Heart left ventricle (tissue), 16 donors: ENCODE measurements at places on chromosomes 3 and 15. TPM values are rescaled to one million over a fixed set of nuclear protein-coding genes. Genes with fewer than 3 reads are reported as not detected.

- H3K27ac ChIP-seq: no peak overlapping the region
- H3K27me3 ChIP-seq: no peaks in the 10 kb centered on the region
- H3K4me1 ChIP-seq: no peaks in the 10 kb centered on the region
- H3K4me3 ChIP-seq: no peak overlapping the region
- DNase-seq: no peak
- H3K36me3 ChIP-seq: no peaks in the 10 kb centered on the region
Measured at GRCh38 chr3:150059729-150060128, 89.0 kb upstream of the PFN2 start.

MASP1 gene
- 154 TPM for total RNA-seq

DNA sequence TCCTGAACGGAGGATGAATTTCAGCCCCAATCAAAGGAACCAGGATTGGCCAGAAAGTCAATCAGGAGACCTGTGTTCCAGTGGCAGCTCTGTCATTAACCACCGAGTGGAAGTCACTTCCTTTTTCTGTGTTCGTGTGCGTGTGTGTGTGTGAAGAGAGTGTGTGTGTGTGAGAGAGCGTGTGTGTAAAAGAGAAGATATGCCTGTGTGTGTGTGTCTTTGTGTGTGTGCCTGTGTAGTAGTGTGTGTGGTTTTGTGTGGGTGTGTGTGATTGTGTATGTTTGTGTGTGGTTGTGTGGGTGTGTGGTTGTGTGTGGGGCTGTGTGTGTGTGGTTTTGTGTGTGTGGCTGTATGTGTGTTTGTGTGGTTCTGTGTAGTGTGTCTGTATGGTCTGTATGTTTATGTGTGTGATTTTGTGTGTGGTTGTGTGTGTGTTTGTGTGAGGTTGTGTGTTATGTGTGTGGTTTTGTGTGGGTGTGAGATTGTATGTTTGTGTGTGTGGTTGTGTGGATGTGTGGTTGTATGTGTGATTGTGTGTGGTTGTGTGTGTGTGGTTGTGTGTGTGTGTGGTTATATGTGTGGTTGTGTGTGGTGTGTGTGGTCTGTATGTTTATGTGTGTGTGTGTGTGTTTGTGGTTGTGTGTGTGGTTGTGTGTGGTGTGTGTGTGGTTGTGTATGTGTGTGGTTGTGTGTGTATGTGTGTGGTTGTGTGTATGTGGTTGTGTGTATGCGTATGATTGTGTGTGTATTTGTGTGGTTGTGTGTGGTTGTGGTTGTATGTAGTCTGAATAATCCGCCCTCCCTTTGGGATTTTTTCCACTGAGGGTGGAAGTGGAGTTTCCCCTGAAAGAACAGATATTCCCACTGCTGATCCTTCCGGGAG, 314.4 kb downstream of the SHQ1 start:
- no peaks in the 10 kb centered on the region for H3K36me3 ChIP-seq
- H3K27ac ChIP-seq: no peak overlapping the region
- H3K27me3 ChIP-seq: no peaks in the 10 kb centered on the region
- no peak overlapping the region for H3K4me3 ChIP-seq
- no peak for DNase-seq
- no peaks in the 10 kb centered on the region for H3K4me1 ChIP-seq

DNA sequence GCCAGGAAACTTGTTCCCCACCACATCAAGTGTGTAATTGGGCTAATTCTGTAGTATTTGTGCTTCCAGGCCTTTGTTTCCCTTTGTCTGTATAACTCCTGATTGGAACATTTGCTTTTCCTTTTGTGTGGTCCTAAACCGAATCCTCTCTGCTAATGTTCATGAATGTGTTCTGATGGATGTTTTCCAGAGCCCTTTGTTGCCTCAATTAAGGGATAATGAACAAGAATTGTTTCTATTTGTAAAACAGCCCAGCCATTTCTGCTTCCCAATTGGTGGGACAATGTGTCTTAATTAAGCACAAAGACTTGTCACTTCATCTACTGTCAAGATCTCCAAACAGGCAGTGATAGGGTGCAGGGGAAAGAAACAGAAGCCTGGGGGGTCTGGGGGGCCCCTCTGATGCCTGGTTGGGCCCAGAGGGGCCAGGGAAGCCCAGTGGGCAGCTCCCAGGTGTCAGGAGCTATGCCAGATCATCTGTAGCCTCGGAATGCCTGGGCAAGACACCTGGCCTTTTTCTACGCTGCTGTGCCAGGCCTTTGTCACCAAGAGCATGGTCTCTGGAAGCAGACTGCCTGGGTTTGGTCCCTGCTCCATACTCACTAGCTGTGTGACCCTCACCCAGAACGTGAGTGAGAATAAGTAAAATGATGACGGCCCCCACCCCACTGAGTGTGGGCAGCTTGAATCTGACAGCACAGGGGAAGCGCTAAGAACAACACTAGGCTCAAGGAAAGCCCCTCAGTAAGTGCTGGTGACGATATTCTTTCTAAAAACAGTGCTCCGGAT, 116.6 kb upstream of the PRR20G start:
- H3K27me3 ChIP-seq: no peaks in the 10 kb centered on the region
- no peak overlapping the region for H3K27ac ChIP-seq
- no peak overlapping the region for H3K4me3 ChIP-seq
- DNase-seq: no peak

TRIM42 gene
- not detected for total RNA-seq

GRCh38 chr15:88498996-88499395, 31.5 kb downstream of the MRPS11 start:
- peak overlapping the region; percentile 76 for H3K27ac ChIP-seq
- H3K27me3 ChIP-seq: no peaks in the 10 kb centered on the region

DNA sequence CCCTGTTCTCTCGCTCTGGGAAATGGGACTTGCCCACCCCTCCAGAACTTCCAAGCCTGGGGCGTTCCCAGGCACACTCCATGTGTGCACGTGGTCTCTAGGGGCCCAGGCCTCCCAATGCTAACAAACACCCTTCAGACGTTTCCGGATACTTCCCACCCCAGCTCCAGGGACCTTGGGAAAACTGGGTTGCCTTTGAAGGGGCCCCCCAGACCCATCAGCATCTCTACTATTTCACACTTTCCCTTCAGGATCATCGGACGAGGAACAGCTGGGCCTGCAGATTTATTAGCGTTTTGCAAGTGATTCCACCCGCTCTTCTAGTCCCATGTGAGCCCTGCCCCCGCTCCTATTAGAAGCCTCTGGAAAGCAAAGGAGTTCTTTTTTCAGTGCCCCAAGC, 63.2 kb downstream of the MAGEF1 start:
- no peaks in the 10 kb centered on the region for H3K4me1 ChIP-seq
- no peaks in the 10 kb centered on the region for H3K36me3 ChIP-seq
- DNase-seq: no peak

- H3K36me3 ChIP-seq: peaks cover 3% of the 10 kb centered on the region
- no peak overlapping the region for H3K27ac ChIP-seq
- H3K4me1 ChIP-seq: no peaks in the 10 kb centered on the region
- no peak for DNase-seq
Measured at GRCh38 chr3:67389176-67389575, 265.2 kb downstream of the SUCLG2 start.

DNAH12 gene
- not detected for total RNA-seq

RTP1 gene
- total RNA-seq: not detected

TGM5 gene
- total RNA-seq: not detected

DNA sequence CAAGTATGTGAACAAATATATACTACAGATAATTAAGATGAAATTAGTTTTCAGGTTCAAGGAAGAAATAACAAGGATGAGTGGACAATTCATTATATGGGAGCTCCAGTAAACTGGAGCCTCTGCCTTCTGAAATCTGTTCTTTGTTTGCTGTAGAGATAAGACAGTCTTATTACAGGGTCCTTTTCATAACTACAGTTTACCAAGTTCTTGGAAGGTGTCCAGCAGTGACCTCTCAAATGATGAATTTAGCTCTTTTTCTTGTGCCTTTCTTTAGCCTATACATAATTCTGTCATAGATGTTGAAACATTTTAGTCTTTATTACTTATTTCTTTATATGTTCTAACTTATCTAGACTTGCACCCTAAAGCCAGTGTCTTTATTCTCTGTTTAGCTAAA, 89.7 kb upstream of the GBE1 start:
- no peak overlapping the region for H3K27ac ChIP-seq
- H3K4me1 ChIP-seq: no peaks in the 10 kb centered on the region
- DNase-seq: no peak
- no peaks in the 10 kb centered on the region for H3K36me3 ChIP-seq

SMC4 gene
- 20.9 TPM for total RNA-seq

GRCh38 chr3:189467451-189467850, 163.7 kb upstream of the TP63 start:
- DNase-seq: no peak
- H3K27ac ChIP-seq: no peak overlapping the region
- no peaks in the 10 kb centered on the region for H3K36me3 ChIP-seq
- H3K4me1 ChIP-seq: no peaks in the 10 kb centered on the region
- H3K4me3 ChIP-seq: no peak overlapping the region
- H3K27me3 ChIP-seq: no peaks in the 10 kb centered on the region

DNA sequence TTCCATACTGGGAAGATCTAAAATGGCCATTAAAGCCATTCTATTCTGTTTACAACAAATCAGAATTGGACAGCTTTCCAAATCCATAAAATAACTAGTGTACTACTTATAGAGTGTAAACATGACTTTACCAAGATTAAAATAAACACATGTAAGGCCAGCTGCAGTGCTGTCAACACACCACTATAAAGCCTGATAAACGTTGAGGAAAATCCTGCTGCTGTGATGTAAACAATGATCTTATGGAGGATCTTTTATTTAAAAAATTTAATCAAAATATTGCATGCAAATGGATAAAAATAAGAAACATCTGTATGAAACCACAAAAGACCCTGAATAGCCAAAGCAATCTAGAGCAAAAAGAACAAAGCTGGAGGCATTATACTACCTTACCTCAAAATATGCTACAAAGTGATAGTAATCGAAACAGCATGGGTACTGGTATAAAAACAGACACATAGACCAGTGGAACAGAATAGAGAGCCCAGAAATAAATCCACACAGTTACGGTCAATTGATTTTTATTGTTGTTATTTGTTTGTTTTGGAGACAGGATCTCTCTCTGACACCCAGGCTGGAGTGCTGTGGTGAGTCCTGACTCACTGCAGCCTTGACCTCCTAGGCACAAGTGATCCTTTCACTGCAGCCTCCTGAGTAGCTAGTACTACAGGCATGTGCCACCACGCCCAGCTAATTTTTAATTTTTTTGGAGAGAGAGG, 428.8 kb upstream of the C2CD4B start:
- no peak for DNase-seq
- H3K4me3 ChIP-seq: no peak overlapping the region
- H3K36me3 ChIP-seq: no peaks in the 10 kb centered on the region
- H3K4me1 ChIP-seq: no peaks in the 10 kb centered on the region
- H3K27ac ChIP-seq: no peak overlapping the region
- no peaks in the 10 kb centered on the region for H3K27me3 ChIP-seq

- H3K27ac ChIP-seq: peak overlapping the region; percentile 27
- no peak for DNase-seq
- H3K27me3 ChIP-seq: no peaks in the 10 kb centered on the region
- peaks cover 57% of the 10 kb centered on the region for H3K4me1 ChIP-seq
Measured at GRCh38 chr15:64000183-64000951, 45.9 kb downstream of the DAPK2 start.

- H3K4me1 ChIP-seq: peaks cover 6% of the 10 kb centered on the region
- H3K27ac ChIP-seq: no peak overlapping the region
- H3K4me3 ChIP-seq: no peak overlapping the region
- DNase-seq: no peak
- no peaks in the 10 kb centered on the region for H3K36me3 ChIP-seq
Measured at GRCh38 chr15:71889947-71890346, 79.6 kb downstream of the NR2E3 start.

DNA sequence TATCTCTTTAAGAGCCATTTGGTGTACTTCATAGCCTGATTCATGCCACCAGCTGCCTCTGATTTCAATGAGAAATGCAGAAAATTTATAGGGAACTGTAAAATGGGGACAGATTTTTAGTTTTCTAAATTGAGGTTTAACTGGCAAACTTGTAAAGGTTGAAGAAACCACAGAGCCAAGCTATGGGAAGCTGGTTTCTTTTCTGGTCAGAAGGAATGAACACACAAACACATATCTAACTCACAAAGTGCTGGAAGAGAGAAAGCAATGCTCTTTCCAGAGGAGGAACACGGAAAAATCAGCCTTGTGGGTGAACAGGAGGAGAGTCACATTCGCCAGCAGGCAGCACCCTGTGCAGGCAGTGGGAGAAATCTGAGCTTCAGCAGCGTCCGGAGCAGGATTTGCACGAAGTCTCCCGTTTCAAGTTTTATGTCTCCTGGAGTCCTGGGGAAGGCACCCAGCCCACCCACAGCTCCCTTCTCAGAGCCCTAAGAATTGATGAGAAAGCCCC, 481 bp downstream of the MASP1 start:
- DNase-seq: peak; percentile 25
- H3K4me3 ChIP-seq: peak overlapping the region; percentile 57
- H3K27ac ChIP-seq: peak overlapping the region; percentile 69
- peaks cover 53% of the 10 kb centered on the region for H3K4me1 ChIP-seq
- H3K36me3 ChIP-seq: no peaks in the 10 kb centered on the region
- H3K27me3 ChIP-seq: no peaks in the 10 kb centered on the region

GRCh38 chr15:77791941-77792340, 159.2 kb upstream of the LINGO1 start:
- no peak for DNase-seq
- no peaks in the 10 kb centered on the region for H3K4me1 ChIP-seq
- no peak overlapping the region for H3K4me3 ChIP-seq
- H3K27ac ChIP-seq: no peak overlapping the region

DNA sequence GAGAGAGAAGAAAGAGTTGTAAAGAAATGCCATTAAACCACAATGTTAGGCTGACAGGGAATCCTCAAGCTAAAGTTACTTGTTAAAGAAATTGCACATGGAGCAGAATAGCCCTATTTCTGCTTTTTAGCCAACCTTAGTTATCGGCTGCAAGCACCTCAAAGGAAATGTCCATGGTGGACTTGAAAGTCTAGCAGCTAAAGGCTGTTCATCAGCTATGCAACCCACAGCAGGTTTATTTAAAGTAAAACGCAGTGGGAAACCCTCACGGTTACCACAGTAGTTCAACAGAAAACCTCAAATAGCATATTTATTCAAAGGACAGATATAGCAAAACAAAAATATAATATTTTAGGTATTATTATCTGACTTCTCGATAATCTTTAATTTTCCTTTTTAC, 967.2 kb downstream of the IGSF11 start:
- H3K4me3 ChIP-seq: no peak overlapping the region
- no peak overlapping the region for H3K27ac ChIP-seq
- DNase-seq: no peak
- H3K27me3 ChIP-seq: no peaks in the 10 kb centered on the region
- no peaks in the 10 kb centered on the region for H3K36me3 ChIP-seq

GRCh38 chr3:114333180-114333922, 39.5 kb downstream of the TIGIT start:
- H3K4me1 ChIP-seq: peaks cover 6% of the 10 kb centered on the region
- H3K4me3 ChIP-seq: no peak overlapping the region
- no peaks in the 10 kb centered on the region for H3K27me3 ChIP-seq

GRCh38 chr3:143307613-143308183, 188.1 kb downstream of the CHST2 start:
- no peak overlapping the region for H3K4me3 ChIP-seq
- peaks cover 12% of the 10 kb centered on the region for H3K4me1 ChIP-seq
- no peak overlapping the region for H3K27ac ChIP-seq
- H3K36me3 ChIP-seq: no peaks in the 10 kb centered on the region
- no peaks in the 10 kb centered on the region for H3K27me3 ChIP-seq

DNA sequence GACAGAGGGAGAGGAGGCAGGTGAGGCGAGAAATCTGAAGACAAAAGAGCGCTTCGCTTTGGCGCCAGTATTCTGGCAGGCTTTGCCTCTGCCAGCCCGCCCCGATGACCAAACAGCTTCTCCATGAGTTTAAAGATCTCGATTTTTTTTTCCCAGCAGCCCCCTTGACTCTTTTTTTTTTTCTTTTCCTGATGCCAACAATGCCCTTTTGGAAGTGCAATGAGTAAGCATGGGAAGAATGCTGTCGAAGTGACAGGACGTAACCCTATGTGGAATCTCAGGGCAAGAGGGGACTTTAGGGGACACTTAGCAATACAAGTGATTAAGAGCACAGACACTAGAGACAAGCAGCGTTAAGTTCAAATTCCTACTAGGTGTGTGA, 211.7 kb downstream of the FGF12 start:
- H3K27ac ChIP-seq: peak overlapping the region; percentile 67
- H3K4me3 ChIP-seq: peak overlapping the region; percentile 52
- no peaks in the 10 kb centered on the region for H3K27me3 ChIP-seq
- peaks cover 44% of the 10 kb centered on the region for H3K4me1 ChIP-seq
